ENCODE measurements at places on chromosomes 12 and 14.
A peak's percentile ranks its signal among the peaks of the same experiment; 100 is the strongest.

- no peak for DNase-seq
These were observed 125.7 kb downstream of the HMGA2 start for GRCh38 chr12:65949971-65950370.

DNA sequence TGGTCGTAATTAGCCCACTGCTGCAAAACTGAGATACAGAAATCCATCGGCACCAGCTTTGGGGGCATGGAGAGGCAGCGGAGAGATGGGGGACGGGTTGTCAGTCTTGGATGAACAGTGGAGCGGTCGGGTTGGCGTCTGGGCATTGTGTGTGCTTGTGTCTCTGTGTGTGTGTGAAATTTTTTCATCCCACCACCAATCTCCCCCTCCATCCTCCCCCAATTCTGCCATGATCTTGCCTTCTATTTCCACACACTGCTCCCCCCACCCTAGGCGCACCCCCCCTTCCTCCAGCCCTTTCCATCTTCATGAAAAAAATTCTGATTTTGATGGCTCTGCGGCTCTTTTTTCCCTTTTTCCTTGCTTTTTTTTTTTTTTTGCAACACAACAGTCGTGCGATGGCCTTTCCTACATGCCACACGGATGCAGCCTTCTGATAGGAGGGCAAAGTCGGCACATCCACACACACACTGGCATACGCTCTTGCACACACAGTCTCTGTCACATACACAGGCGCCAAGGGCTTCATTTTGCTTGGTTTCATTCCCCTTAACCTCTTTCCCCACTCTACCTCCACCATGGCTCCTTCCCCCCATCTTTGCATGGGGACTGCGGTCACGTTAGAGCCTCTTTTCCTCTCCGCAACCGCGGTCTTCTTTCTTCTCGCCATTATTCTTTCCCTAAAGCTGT is 3.3 kb downstream of the NRXN3 start:
- no peak for DNase-seq

GRCh38 chr14:35858521-35859209 is 32.5 kb downstream of the BRMS1L start:
- DNase-seq, result no peak

GRCh38 chr12:102883204-102883799 is 33.7 kb downstream of the PAH start:
- DNase-seq, result peak; percentile 39

- no peak for DNase-seq
These were observed 887.6 kb upstream of the SEL1L start for GRCh38 chr14:82421286-82421685.

DNA sequence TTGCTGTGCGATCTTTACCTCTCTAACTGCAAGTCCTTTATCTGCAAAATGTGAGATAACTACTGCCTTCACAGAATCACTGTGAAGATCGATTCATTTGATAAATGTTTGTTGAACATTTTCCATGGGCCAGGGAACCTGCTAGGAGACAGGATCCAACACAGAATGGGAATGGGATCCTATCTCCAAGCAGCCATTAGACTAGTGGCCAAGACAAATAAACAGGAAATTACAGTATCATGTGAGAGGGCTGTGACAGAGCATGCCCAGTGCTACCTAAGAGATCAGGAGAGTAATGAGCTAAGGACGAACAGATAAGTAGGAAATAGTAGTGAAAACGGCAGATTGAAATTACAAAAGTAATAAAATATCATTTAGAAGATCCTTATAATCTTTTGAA is 105.7 kb downstream of the GRIN2B start:
- DNase-seq, result no peak

GRCh38 chr14:75822522-75823141 is 159.2 kb downstream of the TGFB3 start:
- no peak for DNase-seq

DNA sequence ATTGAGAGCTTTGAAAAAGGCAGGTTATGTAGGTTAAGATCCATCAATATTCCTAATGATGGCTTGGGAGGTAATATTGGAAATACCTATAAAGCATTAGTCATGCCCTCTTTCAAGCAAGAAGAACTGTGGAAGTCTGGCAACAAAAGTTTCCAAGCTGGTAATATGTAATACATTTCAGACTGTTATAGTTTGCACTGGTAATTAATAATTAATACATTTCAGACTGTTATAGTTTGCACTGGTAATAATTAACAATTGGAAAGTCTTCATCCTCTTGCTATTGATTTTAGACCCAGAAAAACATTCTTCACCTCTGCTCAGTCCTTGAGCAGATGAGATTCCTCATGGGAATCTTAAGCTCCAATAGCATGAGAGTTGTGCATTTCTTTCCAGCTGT is 29.0 kb upstream of the WDR89 start:
- DNase-seq, result no peak

- no peak for DNase-seq
These were observed 5.7 kb downstream of the TMEM19 start for GRCh38 chr12:71691504-71692129.

DNA sequence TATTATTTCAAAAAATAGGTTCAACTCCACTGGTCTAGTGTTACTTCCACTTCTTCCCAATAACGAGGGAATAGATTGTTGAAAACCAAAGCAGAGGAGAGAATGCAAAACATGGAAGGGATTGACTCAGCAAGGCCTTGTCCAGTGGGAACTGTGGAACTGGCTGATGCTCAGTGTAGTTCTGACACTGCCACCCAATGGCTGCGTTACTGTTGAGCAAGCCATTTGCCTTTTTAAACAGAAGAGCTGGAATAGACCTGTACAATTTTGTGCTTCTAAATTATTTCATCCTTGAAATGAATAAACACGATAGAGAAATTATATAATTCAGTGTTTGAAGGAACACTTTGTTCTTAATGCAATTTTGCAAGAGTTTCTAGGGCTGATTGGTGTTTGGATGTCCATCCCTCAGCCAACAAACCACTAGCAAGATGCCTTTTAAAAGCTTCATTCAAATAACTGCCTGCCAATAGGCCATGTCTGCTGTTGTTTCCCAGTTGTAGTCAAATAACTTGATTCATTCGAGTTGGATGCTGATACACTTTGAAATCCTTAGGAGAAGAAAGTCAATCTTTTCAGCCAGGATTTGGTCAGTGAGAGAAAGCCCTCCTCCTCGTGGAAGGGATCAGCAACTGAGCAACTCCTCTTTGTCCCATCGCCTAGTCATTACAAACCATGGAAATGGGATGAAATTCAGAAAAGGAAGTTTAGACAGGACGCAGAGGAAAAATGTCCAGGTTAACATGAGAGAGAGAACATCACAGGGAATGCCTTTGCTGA is 7.3 kb upstream of the MGP start:
- no peak for DNase-seq

GRCh38 chr12:66979251-66979650 is 289.9 kb upstream of the CAND1 start:
- DNase-seq, result no peak

GRCh38 chr14:64693810-64694165 is 10.4 kb upstream of the PLEKHG3 start:
- DNase-seq, result no peak

GRCh38 chr14:61484826-61485584 is 163.6 kb downstream of the PRKCH start:
- no peak for DNase-seq

DNA sequence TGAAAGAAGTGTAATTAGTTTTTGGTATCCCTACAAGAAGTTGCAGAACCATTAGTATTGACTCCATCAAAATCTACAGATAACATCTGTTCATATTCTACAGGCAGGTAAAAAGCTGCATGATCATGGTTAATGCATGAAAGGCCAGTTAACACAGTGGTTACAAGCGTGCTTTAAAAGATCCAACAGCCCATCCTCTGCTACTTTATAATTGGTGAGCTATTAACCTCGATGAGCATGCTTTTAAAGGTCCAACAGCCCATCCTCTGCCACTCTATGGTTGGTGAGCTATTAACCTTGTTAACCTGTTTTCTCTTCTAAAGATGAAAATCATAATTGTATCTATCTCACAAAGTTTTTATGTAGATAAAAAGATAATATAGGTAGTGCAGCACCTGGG is 289.3 kb downstream of the DUSP6 start:
- no peak for DNase-seq

GRCh38 chr14:99382781-99383471 is 97.7 kb downstream of the SETD3 start:
- DNase-seq, result no peak

- no peak for DNase-seq
These were observed 84.7 kb downstream of the ACSS3 start for GRCh38 chr12:81162391-81163136.

DNA sequence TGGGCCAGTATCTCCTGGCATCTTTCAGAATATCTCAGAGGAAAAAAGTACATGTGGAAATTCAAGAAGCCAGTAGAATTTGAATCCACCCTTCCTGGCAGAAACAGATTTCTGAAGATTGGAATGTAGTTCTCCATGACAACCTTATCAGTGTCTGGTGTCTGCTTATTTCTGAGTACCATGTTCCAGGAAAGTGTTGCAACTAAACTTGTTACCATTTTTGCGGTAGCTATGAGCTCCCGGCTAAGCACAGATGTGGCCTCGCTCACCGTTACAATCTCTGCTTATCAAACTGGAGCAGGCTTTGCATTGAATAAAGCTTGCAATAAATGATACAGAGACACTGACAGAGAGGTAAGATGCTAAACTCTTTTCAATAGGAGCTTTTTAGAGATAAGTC is 13.0 kb upstream of the ITPR2 start:
- no peak for DNase-seq

GRCh38 chr12:86601550-86602308 is 345.5 kb upstream of the MGAT4C start:
- no peak for DNase-seq

DNA sequence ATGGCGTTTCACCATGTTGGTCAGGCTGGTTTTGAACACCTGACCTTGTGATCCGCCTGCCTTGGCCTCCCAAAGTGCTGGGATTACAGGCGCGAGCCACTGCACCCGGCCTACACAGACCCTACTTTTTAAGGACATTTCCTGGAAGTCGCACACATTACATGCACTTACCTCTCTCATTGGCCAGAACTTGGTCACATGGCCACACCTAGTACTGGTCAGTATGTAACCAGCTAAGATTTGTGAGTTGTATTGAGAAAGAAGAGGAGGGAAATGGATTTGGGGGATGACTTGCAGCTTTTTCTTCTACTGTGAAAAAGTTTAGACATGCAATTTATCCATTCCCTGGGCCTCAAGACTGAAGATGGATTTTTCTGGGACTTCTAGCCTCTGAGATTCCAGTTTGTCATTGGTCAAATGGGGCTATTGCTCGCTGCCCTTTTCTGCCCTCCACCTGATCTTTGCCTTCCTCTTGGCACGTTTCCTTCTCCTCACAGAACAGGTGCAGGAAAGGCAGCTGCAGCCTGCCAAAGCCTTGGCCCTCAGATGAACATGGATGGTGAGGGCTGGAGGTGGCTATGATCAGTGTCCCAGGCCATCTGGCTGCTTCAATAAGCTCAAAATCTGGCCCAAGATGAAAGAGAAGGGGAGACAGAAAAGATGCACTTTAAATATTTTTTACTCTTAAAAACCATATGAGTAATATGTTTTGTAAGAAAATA is 7.1 kb upstream of the ZDHHC22 start:
- no peak for DNase-seq

DNA sequence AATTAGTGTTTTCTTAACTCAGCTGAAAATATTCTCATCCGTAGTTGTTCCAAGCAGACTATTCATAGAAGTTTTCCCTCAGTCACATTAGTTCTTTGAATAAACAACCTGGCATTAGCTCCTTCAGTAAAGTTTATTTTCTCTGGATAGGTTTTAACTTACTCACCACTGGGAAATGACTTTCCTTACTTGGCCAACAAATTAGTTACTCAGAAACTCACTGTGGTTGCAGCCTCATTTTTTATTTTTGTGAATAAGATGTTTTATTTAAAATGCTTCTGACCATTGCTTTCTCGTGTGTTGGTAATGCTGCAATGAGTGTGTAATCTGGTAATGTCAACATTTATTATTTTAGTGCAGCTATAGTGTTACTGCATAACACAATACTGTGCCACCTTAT is 74.9 kb downstream of the NOVA1 start:
- DNase-seq, result no peak

GRCh38 chr14:78933166-78933565 is 763.0 kb downstream of the NRXN3 start:
- DNase-seq, result no peak
